ENCODE measurements at places on chromosomes 2 and 18. TPM values are rescaled to one million over a fixed set of nuclear protein-coding genes. Genes with fewer than 3 reads are reported as not detected.

The SETBP1 gene
- 28.5 TPM for total RNA-seq

The KCNF1 gene
- not detected for total RNA-seq

The ZBTB7C gene
- total RNA-seq: 0.81 TPM

The CYP1B1 gene
- 13.2 TPM for total RNA-seq

The KCNG3 gene
- not detected for total RNA-seq

The SLC25A52 gene
- total RNA-seq: not detected

The BUB1 gene
- 88.5 TPM for total RNA-seq

Measured in T-helper 1 cell treated with Interleukin-12 subunit alpha and Interleukin-12 subunit beta and Interleukin-4 antibody, amounts not matched to agents 30 ng/mL and 1 ng/mL, for 36 hours (primary cell).